ENCODE measurements at places on chromosomes 11 and 22.

- DNase-seq = no peak
Observed at GRCh38 chr22:21707677-21708076, 27.9 kb downstream of the YPEL1 start.

DNA sequence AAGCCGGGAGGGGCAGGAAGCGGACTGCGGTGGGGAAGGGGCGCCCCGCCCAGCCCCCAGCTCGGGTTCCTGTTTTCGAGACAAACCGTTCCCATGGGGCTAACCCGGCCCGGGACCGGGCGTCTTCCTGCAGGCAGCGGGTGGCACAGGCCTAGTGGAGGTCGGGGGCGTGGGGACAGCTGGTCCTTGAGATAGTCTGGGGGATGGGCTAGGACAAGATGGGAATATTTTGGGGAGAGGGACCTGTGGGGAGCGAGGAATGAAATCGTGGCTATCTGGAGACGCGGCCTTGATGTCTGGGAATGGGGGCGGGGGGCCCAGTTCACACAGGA, 1.2 kb upstream of the RASGRP2 start:
- peak; percentile 66 for DNase-seq

- no peak for DNase-seq
Observed at GRCh38 chr22:20013382-20013871, 3.2 kb downstream of the ARVCF start.

GRCh38 chr11:34775417-34775888, 140.7 kb downstream of the APIP start:
- no peak for DNase-seq

GRCh38 chr11:93822359-93822758, 28.1 kb downstream of the VSTM5 start:
- DNase-seq = no peak

- DNase-seq = no peak
Observed at GRCh38 chr11:111549196-111549868, 8.8 kb downstream of the LAYN start.

DNA sequence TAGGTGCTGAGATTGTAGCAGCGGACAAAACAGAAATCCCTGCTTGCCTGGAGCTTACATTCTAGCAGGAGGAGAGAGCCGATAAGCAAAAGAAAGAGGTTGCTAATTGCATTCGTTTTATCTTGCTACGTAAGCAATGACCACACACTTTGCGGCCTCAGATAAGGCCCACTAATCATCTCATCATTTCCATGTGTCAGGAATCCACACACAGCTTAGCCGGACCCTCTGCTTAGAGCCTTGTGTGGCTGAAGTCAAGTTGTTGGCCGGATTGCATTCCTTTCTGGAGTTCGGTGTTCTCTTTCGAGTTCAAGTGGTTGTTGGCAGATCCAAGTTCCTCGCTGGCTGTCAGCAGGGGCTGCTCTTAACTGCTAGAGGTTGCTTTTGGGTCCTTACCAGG, 101.6 kb downstream of the CHST1 start:
- no peak for DNase-seq

DNA sequence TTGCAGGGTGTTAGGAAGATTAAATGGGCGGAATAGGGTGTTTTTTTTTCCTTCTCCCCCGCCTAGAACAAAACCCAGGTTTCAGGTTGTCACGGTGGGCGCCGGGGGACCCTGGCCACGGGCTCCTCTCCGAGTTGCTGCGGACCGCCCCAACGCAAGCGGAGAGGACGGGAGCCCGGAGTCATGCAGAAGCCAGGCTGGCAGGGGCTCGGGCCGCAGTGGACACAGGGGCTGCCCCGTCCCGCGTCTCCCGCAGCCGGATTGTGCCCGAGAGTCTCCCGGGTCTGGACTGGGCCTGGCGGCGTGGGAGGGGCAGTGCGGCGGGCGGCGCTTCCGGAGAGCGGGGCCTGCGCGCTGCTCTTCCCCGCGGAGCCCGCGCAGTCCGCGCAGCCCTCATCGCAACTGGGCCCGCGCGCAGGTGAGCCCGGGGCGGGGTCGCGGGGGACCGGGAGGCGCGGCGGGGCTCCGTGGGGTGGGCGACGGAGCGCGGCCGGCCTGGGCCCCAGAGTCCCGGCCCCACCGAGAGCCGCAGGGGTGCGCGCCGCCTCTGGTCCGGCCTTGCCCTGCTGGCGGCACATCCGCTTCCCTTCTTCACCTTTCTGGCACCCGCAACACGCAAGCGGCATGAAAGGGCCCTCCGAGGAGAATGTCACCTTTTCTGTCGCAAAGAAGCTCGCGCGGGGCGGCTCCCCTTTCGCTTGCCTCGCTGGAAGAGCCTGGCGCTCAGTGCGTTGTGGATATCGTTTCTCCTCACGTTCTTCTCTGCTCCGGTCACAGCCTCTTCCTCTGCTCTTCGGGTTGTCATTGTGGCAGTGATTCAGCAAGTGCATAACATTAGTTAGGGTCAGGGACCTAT, at the start of gene TIRAP:
TSS of gene TIRAP (plus strand) at position 358 of the 856 bp plus-strand sequence. CDS start 7,802 bp downstream, outside the sequence.
- DNase-seq = peak; percentile 24

GRCh38 chr11:21446939-21447590, 745.8 kb upstream of the ANO5 start:
- DNase-seq = no peak

DNA sequence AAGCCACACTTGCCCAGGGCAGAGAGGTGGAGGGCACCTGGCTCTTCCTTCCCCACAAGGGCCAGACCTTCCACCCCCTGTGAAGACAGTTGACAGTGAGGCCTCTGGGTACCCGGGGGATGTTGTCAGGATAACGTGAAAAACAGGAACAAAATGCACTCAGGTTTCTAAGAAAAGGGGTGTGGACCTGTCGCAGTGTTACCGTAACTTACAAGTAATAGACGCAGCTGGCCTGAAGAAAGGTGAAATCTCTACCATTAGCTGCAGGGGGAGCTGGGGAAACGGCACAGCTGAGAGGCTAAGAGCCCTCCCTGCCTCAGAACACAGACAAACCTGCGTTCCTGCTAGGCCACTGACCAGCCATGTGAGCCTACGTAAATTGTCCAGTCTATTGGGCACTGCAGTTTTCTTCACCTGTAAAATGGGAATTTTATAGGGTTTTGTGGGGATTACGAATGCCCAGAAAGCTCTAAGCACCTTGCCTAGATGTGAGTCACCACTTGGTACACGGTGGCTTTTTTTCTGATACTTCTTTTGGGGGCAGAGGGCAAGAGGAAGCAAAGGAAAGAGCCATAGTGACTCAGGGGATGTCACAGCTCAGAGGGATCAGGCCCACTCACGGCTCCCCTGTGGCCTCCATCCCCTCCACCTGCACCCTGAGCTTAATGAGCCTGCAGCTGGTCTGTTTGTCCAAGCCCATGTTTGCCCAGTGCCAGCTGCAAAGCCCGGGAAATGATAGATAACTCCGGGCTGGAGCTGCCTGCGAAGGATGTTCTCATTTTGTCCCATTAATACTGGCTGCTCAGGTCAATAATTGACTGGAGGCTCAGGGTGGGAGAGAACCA, 18.4 kb upstream of the CABP7 start:
- DNase-seq = no peak

DNA sequence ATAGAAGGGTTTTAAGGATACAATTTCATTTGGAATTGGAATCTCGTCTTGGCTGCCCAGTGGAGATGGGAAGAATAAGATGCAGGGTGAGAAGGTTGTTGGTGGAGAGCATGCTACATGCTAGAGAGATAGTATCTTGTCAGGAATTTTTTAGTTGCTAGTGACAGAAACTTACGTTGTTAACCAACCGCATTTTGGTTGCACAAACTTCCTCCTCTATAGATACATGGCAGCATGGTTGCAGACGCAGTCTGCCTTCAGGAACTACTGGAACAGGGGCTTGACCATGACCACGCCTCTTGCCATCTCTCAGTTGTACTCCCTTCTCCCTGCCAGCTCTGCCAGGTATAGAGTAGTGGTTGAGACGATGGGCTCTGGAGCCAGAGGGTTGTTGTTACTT, 13.5 kb upstream of the CCDC90B start:
- no peak for DNase-seq

DNA sequence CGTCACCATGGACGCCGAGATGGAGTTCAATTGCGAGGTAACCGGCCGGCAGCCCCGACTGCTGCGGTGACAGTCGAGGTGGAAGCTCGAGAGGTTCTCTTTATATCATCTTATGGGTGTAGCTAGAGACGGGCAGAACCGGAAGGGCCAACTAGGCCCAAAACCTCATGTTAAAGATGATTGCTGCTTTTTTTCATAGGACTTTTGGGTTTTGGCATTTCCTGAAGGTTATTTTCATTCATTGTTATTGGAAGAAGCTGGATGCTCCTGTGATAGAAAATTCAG, 585 bp downstream of the NF2 start:
- no peak for DNase-seq

GRCh38 chr11:109040303-109040702, 375.4 kb downstream of the DDX10 start:
- no peak for DNase-seq

GRCh38 chr11:11057472-11057854, 199.6 kb upstream of the ZBED5 start:
- DNase-seq = no peak

DNA sequence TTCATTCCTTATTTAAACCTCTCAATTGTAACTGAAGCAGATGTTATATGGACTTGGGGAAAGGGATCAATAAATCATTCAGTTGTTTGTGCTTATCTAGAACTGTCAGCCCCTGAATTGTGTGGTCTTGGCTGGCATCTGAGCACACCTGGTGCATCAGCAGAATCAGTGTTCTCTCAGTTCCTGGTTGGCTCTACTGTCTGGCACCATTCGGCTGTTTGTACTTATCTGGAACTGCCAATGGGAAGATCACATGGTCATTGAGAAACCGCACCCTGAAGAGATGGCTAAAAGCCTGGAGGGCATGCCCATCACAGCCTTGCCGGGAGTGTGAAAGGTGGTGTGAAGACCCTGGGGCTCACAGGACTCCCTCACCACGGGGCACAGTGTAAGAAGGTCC, 37.1 kb upstream of the EHF start:
- no peak for DNase-seq

DNA sequence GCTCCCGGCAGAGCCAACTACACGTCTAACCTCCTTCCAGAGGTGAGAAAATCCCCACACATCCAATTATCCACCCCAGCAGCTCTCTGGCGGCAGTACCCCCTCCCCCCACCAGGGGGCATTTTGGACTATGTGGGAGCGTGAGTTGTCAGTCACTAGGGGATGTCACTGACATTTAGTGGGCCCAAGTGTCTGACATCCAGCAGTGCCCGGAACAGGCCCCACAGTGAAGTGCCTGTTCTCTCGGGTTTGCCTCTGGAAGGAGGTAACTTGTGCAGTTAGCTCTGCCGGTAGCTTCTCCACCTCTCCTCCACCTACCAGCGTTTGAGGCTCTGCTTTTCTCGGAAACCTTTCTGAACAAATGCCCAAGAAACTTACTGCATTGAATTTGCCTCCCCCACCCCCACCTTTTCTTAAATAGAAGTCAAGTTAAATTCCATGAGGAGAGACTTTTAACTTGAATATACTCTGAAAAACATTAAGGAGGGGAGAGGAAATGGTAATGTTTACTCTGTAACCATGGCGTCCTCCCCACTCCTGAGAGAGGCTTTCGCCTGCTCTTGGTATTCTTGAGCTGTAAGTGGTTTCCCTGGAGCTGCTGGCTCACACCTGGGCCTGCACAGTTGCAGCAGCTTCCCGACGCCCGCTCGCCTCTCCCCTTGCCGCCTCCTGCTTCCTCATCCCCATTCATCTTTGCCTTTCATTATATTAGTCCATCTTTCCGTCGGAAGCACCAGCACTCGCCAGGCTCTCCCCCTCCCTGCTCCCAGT, 112.8 kb downstream of the WNT7B start:
- peak; percentile 50 for DNase-seq
